SK-N-SH (cell line): ENCODE measurements at places on chromosomes 5 and 9.
A peak's percentile ranks its signal among the peaks of the same experiment; 100 is the strongest.

DNA sequence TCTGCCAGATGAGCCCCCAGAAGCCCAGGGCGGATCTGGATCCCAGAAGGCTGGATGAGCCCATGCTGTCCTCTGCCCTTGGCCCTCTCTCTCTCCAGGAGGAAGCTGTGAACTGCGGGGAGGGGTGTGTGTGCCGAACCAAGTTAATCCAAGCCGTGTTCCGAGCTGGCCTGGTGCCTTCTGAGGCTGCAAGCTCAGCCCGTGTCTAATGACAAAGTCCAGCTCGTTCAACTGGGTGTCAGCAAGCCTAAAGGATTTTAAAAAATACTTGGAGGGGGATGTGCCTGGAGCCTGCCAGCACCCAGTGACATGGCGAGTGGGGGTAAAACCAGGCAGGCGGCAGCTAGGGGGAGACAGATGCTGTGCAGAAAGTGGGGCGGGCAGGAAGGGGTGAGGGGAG, 8.0 kb downstream of the STC2 start:
- no peak for DNase-seq

DNA sequence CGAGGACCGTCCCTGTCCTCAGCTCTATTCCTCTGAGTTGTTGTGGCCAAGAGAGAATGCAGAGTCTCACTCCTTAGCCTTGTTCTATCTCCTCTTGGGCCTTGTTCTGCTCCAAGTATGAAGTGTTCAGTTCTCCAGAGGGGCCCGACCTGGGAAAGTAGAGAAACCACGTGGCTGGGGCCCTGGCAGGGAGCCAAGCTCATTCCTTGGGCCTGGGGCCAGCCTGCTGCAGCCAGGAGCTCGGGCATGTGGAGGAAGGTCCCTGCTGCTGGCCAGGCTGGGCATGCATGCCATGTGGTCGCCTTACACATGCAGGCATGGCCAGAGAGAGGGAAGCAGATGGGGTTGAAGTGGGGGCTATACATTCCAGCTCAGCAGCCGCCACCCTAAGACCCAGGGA, 60.7 kb downstream of the COL27A1 start:
- DNase-seq, result peak; percentile 70

DNA sequence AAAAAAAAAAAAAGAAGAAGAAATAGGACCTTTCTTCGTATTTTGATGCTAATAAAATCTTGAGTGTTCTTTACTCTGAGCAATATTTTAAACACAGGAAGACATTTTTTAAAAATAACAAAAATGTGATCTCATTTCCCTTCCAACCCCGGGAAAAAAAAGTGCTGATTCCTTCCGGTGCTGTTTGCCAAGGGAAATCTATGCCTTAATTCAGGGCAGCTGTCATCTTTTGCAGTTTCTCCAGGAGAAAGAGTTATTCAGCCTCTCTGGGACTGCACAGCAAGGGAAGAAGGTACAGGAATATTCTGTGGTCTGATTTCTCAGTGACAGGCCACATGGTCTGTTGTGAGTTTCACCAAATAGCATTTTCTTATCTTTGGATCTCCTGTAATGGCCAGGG, 291.9 kb upstream of the IRX1 start:
- DNase-seq, result no peak

GRCh38 chr5:53537711-53538110, 22.7 kb upstream of the NDUFS4 start:
- no peak for DNase-seq

DNA sequence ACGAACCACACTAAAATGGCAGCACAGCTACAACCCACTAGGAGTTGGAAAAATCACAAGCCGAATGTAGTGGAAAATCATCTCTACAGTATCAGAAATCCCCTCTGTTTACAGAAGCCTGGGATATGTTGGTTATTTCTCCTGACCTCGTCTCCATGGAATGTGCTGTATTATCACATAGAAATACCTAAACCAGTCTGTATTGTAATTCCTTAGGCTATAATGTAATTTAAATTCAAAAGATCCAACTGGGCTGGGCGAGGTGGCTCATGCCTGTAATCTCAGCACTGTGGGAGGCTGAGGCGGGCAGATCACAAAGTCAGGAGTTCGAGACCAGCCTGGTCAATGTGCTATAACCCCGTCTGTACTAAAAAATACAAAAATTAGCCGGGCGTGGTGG, 244.8 kb upstream of the MPDZ start:
- no peak for DNase-seq

DNA sequence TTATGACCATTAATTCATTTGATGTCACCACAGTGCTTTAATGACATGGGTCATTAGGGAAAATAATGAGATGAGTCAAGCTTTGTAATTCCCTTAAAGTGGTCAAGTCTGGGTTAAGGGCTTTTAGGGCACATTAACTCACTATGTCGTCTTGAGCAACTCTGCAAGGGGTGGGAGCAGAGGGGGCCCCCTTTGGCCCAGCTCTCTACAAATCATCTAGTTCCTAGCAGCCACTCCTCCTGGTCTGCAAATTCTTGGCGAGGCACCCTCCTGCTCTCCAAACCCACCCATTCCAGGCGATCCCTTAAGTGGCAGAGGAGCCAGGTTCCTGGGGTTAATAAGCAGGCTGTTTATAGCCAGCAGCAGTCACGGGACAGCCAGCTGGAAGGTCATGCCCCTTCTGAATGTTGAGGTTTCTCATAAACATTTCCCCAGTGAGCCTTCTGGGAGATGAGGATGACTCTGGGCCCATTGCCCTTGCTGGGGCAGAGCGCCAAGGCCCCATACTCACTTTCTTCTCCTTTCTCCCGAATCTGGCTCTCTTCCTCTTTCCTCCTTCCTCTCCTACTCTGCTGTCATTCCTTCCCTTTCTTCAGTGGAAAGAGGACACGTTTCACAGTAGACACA, 14.3 kb upstream of the GPX3 start:
- DNase-seq, result no peak

DNA sequence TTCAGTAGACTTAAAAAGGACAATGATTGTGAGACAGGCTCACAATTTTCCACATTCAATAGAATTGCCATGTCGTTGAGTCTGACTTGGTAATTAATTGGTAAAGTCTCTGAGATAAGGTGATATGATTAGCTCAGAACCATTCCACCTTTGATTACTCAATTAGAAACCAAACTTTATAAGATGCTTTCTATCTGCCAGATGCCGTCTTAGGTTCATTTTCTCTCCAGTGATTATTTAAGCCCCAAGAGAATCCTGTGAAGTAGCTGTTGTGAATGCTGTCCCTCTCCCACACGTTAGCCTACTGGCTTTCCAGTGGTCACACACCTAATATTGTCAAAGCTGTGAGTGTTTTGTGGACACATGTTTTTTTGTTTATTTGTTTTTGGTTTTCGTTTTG, 528.9 kb upstream of the ZNF462 start:
- DNase-seq, result no peak

DNA sequence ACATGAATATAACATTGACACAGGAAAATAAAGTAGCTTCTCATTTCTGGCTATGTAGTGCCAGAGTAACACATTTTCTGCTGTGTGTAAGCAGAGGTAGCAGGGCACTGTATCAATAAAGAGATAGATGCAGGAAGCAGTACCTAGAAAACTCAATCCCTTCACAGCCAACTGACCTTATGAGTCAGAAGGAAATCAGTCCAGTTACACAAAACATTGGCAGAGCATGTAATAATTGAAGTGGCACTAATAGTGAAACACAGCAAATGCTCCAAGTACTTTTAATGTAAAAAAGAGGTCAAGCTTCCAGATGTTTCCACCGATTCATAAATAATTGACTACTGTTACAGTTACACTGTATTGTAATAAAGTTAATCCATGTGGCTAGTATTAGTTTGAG, 706.6 kb downstream of the EFNA5 start:
- no peak for DNase-seq

DNA sequence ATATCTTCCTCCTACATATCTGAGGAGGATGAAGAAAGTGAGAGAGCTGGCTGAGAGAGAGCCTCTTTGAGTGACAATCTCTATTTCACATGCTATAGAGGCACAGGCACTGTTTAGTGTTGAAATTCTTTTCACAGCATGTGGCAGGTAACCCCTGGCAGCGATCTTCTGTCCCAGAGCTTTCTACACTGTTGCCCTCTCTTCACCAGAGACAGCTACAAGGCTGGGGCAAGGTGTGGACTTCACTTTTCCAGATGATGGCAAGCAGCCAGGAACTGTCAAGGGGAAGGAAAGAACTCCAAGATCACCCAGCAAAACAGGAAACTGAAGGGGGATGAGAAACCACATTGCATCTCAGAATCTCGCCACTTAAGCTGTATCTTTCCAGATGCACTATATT, 205.2 kb downstream of the CAAP1 start:
- DNase-seq, result no peak

- no peak for DNase-seq
Measured at GRCh38 chr5:180191716-180192115, 17.3 kb downstream of the RASGEF1C start.

DNA sequence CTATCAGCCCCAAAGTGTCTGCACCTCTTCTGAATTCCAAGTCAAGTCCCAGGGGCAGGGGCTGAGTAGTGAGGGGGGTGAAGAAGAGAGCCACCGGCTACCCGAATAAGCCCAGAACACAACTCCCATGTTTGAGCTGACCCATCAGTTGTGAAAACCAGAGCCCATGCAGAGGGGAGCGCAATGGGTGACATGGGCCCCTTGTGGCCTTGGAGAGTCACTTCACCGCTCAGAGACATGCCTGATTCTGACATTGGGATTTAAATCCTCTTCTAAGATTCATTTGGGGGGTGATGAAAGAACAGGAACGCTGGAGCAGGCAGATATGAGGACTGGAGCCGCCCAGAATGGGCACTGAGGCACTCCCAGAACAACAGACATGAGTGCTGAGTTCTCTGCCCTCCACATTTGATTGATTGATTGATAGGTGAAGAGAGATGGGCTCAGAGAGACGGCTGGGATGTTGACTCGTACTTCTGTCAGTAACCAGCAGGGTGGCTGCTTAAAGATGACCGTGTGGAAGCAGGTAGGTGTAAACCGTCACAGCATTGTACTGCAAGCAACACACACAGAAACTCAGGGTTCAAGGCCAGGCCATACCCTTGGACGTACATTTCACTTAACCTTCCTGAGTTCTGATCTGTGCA, 74.3 kb downstream of the GPR21 start:
- no peak for DNase-seq
